ENCODE measurements at places on chromosomes 7 and 10.

DNA sequence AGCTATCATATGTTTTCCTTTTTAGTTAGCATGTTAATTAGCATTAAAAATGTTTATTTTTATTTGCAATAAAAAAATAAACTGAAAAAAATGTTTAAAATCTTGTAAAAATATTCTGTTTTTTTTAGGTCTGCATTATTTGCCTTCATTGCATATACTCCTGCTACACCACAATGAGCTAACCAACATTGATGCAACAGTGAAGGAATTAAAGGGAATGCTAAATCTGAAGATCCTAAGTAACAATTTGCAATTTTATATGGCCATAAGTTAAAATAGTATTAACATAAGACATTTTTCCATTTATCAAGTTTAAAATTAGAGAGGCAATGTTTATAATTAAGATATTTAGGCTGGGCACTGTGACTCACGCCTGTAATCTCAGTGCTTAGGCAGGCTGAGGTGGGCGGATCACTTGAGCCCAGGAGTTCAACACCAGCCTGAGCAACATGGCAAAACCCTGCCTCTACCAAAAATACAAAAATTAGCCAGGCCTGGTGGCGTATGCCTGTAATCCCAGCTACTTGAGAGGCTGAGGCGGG lies 32.2 kb downstream of the LRRC72 start:
- no peak for DNase-seq

DNA sequence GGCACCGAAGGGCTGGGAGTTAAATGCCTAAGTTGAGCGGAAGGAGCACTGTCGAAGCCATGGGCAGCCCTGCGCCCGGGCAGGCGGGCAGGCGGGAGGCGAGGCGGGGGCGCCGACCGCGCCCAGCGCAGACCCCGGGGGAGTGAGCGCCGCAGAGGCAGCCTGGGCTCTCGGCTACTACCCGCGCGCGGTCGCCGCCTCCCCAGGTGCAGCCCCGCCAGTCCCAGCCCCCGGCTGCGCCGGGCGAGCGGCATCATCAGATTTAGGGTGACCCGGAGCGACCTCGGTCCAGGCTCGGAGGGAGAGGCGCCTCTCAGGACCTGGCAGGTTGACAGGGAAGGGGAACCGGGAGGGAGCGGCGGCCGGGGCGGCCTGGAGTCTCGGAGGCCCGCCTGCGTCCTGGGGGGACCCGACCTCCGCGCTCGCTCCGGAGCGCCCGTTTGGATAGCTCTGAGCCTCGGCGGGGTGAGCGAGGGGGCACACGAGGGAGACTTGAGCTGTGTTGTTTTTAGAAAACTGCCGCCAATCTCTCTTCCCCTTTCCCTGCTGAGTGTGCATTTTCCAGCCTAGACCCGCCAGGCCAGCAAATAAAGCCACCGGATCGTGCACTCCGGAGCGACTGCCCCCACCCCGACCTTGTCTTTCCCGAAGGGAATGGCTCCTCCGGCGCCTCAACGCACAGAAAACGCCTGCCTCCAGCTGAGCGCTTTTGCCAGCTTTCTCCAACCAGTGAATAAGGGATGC lies 2.3 kb upstream of the NRP1 start:
- DNase-seq: no peak

DNA sequence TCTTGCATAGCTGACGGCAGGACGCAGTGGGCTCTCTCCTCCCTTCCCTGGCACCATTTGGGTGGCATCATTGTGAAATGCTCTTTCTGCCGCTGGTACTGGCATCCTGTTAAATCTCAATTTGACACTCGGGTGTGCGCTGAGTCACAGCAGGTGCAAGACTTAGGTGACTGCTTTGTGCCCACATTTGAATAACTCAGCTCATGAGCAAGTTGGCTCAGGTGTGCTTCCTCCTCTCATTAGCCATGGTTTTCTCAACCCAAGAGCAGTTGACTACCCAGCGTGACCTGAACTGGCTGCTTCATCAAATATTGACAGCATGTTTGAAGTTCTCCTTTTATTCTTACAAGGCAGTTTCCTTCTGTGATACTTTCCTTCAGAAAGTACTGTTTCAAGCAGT lies 24.6 kb upstream of the NFE2L3 start:
- no peak for DNase-seq

- peak; percentile 47 for DNase-seq
Measured at GRCh38 chr7:134781171-134781570, 1.7 kb downstream of the CALD1 start.

- no peak for DNase-seq
Measured at GRCh38 chr10:7327885-7328284, 82.9 kb downstream of the SFMBT2 start.

DNA sequence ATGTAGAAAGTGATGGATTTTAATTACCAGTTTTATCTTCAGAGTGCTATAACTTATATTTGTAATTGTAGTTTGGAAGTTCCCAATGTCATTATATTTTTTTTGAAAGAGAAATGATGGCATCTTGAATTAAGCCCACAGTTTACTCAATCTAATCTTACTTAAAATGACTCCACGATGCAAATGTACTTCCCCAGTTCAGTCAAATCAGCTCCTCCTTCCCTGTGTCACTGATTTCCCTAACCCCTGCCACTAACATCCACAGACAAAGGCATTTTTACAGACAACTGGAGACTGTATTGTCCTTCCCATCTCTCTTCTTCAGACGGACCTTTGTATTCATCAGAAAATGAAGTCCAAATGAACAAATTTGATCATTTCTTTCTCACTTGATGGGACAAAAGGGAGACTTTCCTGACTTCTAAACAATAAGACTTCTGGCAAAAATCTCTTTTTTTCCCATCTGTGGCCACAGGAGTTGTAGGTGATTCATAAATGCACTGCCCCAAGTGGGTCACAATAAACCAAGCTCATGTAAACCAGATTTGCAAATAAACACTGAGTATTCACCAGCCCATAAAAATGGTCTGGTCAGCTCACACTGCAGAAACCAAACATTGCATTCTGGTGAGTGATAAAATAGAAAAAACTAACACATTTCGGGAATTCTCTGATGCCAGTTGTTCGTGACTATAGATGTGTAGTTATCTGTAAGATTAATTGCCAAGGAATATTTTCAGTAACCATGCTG lies 162.9 kb downstream of the FANK1 start:
- peak; percentile 87 for DNase-seq

DNA sequence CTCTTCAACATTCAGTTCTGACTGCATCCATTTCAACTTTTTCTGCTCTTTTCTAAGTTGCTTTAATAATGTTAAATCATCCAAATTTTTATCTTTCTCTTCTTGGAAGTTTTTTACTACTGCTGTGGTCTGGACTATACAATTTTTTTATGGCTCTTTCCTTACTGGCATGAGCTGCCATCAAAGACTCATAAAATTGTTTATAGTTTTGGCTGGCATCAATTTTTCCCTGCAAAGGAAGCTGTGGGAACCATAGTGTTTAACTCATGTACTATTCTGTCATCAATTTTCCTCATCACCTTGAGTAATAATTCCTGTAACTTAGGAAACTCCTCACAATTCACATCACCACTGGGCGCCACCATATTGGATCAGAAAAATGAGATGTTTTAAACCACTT lies 77.6 kb upstream of the A1CF start:
- no peak for DNase-seq

- DNase-seq: no peak
Measured at GRCh38 chr7:113446391-113446790, 328.0 kb upstream of the SMIM30 start.

DNA sequence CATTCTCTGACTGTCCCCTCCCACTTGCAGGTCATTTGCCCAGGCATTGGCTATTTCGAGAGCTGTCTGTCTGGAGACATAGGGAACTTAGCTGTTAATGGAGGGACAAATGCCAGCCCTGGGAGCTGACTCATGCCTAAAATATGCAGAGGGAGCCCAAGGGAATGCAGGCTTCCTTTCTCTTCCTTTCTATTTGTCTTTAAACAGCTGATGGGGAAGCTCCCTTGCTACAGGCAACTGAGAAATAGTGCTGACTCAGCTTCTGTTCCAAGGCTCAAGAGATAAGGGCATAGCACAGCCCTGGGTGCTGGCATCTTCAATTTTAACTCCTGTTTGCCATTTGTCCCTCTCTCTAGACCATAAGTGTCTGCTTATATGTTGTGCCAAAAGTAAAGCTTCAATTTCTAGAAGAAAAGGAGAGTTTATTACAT lies 82.7 kb upstream of the C1GALT1 start:
- peak; percentile 92 for DNase-seq

- no peak for DNase-seq
Measured at GRCh38 chr7:154757756-154758155, 245.2 kb downstream of the PAXIP1 start.

GRCh38 chr10:58384544-58384998 lies 639 bp upstream of the TFAM start:
- no peak for DNase-seq

- no peak for DNase-seq
Measured at GRCh38 chr10:112376396-112376790, 2.5 kb downstream of the ACSL5 start.

GRCh38 chr10:124993345-124993708 lies 51.4 kb downstream of the ZRANB1 start:
- DNase-seq: no peak

DNA sequence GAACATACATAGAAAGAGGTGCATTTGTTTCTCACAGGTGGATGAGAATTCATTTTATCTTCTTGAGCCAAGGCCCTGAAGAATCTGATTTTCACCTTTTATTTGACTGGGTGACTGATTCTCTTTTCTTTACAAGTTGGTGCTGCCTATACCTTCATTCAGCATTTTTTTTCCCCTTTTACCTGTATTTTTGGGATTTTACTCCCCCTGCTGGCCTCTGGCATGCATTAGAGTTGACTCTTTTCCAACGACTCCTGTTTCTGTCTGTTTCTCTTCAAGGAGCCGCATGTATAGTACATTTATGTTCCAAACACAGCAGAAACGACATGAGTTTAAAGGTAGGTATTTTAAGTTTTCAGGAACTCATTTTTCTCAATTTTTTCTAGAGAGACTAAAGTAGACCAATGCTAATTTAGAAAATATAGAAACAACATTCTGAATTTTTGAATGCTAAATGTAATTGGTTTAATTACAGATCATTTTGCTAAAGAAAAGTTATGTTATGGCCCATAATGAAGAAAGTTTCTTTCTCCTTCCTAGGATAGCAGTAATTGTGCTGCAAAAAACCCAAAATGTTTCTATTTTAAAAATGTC lies 149.8 kb upstream of the HDAC9 start:
- peak; percentile 47 for DNase-seq

- DNase-seq: no peak
Measured at GRCh38 chr7:118072893-118073674, 110.9 kb upstream of the LSM8 start.

DNA sequence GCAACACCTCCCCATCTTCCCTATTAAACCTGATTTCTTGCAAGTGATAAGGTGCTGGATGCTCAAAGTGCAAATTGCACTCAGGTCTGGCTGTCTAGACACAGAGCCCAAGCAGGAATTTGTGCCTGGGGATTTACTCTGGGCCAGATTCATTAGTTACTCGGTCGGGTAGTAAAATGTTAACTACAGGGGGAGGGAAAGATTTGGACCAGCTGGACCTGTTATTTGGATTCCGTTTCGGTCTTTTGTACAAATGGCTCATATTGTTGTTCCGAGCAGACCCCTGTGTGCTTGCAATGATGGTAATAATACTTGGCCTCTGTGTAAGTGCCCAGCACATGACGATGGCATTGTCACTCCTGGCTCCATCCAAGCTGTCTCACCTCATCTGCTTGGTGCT lies 609.6 kb downstream of the KCNMA1 start:
- no peak for DNase-seq

- no peak for DNase-seq
Measured at GRCh38 chr10:117933036-117933435, 113.7 kb downstream of the RAB11FIP2 start.

DNA sequence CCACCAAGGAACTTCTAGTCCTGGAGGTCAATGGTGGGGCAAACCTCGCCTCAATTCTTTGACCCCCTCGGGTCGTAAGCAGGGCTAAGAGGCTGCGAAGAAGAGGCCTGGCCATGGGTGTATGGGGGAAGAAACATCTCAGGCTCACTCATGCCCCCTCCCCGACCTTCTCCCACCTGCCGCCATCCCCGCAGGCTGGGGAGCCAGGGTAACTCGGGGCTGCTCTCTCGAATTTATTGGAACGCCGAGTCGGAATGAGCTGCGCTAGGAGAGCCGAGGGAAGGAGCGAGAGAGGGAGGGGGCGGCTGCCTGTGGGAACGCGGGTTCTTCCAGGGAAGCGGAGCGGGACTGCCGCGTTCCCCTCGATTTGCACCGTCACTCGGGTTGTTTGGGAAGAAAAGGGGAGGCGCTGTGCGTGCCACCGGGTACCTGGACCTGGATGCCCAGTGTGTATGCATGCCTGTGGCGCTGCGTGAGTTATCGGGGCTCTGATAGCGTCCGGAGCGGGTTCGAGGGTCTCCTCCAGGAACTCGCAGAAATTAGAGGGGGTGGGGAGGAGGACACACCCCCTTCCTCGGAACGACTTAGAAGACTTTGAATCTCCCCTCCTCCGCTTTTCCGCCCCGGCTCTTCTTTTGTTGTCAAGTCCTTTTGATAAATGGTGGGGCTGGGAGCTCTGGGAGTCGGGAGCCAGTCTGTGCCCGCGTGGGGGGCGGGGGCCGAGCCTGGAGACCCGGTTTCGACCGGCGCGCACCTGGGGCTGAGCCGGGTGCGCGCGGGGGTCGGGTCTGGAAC lies 1.8 kb upstream of the ZNF503 start:
- peak; percentile 36 for DNase-seq

DNA sequence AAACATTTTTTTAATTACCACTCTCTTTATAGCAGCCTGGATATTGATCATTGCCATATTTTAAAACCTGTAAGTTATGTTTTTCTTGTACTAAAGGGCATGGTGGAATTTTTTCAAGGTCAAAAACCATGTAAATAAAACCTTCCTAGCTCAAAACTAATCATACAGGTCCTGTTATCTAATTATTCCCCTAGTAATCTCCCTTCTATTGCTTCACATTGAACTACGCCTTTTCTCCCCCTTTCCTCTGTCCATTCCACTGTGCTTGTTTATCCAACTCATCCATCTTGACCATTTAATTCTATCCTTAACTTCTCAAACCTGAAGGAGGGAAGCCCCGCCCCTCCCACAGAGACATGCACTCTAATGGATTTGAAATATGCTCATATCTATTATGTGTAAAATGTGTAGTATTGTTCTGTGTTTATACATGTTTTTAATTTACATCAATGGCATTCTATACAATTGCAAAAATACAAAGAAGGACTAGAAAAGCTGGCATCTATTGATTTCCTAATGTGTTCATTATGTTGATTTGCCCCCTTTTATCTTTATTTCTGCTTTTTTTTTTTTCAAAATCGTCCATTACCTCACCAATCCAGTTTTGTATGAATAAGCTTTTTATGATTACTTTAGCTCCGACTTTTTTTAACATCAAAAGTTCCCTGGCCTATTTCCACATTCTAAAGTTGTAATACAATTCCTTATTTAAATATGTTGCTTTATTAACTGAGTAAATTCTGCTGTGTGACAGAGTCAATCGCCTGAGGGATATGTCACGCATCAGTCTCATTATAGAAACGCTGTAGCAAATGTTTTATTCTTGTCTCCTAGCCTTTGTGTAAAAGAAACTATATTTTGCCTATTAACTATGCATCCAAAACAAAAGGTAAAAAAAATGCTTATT lies 61.0 kb downstream of the MET start:
- no peak for DNase-seq

- DNase-seq: no peak
Measured at GRCh38 chr10:120052964-120053702, 160.6 kb downstream of the SEC23IP start.

- DNase-seq: no peak
Measured at GRCh38 chr10:122446668-122447423, 7.6 kb upstream of the ARMS2 start.
